ENCODE measurements at places on chromosomes 4 and X.

- DNase-seq: no peak
Observed at GRCh38 chrX:26649534-26649933, 433.6 kb downstream of the MAGEB5 start.

DNA sequence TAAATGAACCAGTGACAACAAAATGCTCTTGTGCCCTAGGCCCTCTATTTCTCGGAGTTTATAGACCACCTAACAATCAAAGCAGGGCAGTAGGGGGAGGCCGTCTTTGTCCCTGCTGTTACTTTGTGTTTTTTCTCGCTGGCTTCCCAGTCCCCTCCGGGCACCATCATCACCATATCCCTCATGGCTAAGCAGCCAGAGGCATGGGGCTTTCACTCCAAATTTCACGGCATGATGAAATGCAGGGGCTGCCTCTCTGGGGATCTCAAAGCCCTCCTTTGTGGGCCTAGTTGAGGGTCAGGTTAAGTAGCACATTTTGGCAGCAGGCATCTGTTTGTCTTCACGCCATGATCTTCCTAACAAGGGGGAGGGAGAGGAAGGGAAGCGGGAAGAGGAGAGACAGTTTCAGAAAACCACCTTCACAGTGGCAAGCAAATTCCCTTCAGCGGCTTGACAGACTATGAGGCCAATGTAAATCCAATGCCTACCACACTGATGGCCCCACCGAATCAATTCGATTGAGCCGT, 91.9 kb downstream of the ANOS1 start:
- DNase-seq: no peak

GRCh38 chrX:421646-422391, 35.1 kb upstream of the PPP2R3B start:
- DNase-seq: no peak

- DNase-seq: no peak
Observed at GRCh38 chr4:732486-732885, 26.9 kb downstream of the PCGF3 start.

DNA sequence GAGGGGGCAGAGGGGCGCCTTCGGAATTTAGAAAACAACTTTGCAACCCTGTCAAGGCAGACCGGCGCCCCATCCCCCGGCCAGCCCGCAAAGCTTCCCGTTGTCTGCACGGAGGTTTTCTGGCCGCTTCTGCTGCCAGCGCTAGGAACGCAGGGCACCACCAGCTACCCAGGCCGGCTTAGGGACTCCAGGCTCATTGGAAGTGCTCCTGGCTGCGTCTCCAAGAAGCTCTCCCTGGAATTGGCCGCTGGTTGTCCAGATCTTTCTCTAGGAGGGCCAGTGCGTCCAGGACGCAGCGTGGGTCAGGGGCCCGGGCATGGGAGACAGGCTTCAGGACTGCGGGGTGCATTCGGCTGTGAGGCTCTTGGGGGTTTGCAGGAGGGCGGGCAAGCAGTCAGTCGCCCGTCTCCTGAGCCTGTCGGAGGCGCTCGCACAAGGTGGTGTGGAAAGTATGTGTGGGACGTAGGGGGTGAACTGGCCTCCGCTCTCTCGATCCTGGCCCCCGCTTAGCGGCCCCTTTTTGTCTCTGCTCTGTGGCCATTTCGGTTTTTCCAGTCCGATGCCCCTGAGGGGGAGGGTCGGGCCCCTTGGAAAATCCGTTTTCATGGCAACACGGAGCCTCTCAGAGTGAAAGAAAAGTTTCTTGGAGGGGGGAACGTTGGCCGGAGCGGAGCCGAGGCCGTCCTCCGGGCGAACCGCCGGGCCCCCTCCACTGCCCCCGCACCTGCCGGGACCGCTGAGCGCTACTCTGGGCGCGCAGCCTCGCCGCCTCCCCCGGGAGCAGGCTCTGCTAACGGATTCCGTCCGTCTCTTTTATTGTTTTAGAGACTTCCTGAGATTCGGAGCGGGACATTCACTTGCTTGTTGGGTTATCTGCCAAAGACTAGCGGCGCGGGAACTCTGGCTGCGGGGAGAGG, 810 bp upstream of the SOX3 start:
- DNase-seq: no peak

DNA sequence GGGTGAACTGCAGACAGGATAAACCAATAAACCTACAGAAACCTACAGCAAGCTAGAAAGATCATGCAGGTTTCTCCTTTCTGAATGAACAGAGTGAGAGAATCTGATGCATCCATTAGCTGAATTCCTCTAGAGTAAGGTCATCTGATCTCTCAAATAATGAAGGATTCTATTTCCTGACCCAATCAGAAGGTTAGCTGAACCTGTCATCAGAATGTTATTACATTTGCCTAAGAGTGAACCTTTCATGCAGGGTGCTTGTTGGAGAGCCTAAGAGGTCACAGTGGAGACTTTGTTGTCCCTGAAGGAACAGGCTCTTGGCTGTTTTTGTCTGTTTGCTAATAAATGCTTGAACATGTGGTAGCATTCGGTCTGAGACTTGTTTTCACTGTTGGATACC, 24.0 kb downstream of the MEPE start:
- DNase-seq: no peak

DNA sequence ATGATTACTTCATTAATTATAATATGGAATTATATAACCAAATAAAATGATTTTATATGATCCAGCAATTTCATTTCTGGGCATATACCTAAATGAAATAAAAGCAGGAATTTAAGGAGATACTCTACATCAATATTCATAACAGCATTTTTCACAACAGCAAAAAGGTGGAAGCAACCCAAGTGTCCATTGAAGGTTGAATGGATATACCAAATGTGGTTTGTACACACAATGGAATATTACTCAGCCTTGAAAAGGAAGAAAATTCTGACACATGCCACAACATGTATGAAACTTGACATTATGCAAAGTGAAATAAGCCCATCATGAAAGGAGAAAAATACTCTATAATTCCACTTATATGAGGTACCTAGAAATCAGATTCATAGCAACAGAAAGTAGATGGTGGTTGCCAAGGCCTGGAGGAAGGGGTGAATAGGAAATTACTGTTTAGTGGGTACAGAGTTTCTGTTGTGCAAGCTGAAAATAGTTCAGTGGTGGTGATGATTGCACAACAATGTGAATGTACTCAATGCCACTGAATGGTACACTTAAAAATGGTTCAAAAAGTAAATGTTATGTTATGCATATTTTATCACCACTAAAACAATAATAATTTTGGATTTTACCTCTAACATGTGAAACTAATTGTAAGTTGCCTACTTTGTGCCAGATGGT, 471.5 kb downstream of the SPRY1 start:
- no peak for DNase-seq

DNA sequence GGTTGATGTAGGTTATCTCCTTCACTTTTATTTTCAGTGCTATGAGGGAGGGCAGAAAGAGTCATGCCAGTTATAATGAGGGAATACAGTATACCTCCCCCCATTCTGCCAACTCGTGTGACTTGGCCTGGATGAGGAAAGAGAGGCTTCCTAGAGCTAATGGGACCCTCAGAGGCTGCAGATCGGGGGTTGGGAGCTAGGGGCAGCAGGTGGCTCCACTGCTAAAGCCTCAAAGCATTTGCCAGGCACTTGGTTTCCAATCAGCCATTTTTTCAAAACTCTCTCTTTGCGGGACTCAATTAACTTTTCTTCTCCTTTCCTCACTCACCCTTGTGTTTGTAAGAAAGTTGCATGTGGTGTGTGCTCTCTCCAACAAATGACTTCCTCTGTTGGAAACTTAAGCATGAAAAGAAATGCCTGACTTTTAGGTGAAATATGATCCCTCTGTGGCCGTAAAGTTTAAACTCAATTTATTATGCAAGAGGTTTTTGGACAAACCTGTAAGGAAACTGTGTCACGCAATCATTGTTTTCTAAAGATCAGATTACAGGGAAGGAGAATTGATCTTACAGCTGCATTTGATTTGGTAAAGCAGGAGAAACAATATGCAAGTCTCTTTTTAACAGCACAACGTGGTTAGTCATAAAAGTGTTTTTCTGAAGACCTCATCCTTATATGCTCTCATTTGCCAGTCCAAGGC, 7.0 kb downstream of the SFRP2 start:
- no peak for DNase-seq

- peak; percentile 63 for DNase-seq
Observed at GRCh38 chrX:53048169-53049126, at the start of gene GPR173. TSS of gene GPR173 (plus strand) at chrX:53048789. CDS start at chrX:53076622, 27,833 bp downstream.

- DNase-seq: no peak
Observed at GRCh38 chrX:30577362-30577991, at the start of gene TASL. TSS of gene TASL (minus strand) at chrX:30577766. CDS start at chrX:30560355, 17,411 bp downstream.

GRCh38 chr4:143338313-143338712, 1.6 kb downstream of the GAB1 start:
- no peak for DNase-seq

DNA sequence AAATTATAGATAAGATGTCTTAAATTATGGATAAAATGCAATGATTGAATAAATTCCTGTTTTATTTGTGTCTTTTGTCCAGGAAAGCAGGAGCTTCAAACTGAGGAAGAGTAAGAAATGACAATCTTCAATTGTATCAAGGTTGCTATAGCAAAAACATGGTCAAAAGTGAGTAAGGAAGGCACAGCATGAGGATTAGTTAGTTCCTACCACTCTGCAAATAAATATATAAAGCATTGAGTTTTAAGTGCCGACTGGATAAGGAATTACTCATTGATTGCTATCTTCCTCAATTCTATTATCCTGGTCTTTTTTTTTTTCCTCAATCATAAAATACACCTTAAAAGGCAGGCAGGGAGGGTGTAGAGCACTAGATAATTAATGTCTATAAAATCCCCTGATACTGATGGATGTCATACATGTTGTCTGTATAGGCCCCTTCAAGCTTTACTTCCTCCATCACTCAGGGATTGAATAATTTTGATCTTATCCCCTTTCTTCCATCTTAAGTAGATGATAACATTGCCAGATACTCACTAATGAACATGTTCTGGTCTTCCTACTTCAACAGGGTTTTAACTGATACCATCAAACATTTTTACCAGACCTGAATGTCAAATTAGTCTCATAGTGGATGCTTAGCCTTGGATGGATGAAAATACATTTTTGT, 86.6 kb downstream of the MID1 start:
- no peak for DNase-seq

GRCh38 chr4:122966201-122966600, 43.8 kb upstream of the NUDT6 start:
- DNase-seq: no peak

GRCh38 chr4:174389439-174389838, 105.7 kb downstream of the CEP44 start:
- no peak for DNase-seq

GRCh38 chr4:79682801-79683530, 274.9 kb upstream of the GK2 start:
- DNase-seq: no peak

DNA sequence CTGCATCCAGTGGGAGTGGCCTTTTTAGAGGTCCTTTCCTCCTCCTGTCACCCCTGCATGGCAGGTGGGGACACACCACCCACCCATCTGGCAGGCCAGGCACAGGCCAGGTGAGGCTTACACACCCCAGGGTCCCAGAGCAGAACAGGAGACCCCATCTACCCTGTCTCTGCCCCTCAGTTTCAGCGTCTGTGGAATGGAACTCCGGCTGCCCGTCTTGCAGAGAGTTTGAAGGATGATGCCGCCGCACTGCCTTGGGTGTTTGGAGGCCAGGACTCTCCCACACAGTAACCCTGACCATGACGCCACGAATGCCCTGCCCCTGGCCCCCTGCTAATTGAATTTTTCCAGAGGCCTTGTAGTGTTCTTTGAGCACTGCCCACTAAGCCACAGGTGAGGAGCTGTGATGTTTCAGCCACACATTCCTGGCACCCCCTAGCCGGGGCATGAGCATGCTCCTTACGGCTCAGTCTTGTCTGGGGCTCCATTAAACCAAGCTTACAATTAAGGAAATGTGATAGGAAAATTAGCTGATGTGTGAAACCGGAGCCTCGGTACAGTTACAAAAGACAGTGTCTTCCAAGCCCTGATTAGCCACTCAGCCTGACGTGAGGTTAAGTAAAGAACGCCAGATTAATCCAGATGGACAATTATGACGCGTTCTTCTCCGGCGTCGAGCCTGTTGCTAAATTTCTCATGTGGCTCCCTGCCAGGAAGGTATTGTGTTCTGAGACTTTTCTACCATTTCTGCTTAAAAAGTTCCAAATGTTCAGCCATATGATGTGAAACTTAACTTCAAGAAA, 39.3 kb downstream of the HMX1 start:
- no peak for DNase-seq

GRCh38 chrX:11266573-11267003, 26.6 kb upstream of the AMELX start:
- peak; percentile 1 for DNase-seq

GRCh38 chr4:40240040-40240653, 43.3 kb downstream of the RHOH start:
- peak; percentile 10 for DNase-seq

- DNase-seq: peak; percentile 78
Observed at GRCh38 chr4:101730291-101731117, 60.0 kb upstream of the BANK1 start.

- no peak for DNase-seq
Observed at GRCh38 chrX:47430925-47431324, 52.1 kb downstream of the ZNF41 start.

GRCh38 chrX:69117876-69118526, 47.3 kb downstream of the PJA1 start:
- DNase-seq: no peak
